ENCODE measurements at places on chromosomes 7 and 10.
A peak's percentile ranks its signal among the peaks of the same experiment; 100 is the strongest.

DNA sequence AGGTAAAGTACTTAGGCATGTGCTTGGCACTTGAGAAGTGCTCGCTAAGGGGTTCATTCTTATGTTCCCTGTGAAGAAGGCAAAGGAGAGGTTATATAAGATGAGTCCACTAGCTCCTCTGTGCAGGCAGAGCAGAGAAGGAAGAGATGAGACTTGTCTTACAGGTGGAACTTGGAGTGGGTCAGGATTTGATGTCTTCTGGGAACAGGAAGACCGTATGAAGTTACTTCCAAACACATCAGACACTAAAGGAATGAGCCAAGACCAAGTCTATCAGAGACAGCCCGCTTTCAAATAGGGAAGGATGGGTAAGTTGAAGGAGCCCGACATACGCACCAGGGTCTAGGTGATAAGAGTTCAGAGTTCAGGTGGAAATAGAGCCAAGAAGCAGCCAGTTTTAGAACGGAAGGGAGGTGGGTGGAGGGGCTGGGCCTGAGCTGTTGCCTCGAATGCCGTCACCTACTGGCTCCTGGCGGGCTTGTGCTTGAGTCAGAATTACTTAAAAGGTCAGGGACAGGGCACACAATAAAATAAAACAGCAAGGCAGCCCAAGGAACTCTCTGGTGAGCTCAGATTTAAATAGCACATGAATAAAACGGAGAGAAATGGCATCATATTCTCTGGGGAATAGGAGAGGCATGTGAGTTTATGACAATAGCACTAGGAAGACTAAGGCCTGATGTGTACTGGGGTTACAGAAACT, 56.1 kb upstream of the GRB10 start:
- DNase-seq = no peak

DNA sequence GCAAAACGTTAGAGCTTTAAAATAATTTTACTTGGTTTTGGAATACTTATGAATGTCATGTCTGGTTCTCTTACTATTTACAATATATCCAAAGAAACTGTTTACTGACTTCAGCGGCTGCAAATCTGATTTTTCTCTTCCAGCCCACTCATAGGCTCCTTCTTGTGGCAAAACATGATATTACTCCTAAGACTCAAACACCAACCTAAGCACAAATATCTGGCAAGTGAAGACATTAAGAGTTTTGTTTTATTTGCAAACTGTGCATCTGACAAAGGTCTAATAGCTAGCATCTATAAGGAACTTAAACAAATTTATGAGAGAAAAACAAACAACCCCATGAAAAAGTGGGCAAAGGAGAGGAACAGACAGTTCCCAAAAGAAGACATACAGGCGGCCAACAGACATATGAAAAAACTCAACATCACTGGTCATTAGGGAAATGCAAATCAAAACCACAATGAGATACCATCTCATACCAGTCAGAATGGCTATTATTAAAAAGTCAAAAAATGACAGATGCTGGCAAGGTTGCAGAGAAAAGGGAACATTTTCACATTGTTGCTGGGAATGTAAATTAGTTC, 20.3 kb upstream of the GJC3 start:
- no peak for DNase-seq

DNA sequence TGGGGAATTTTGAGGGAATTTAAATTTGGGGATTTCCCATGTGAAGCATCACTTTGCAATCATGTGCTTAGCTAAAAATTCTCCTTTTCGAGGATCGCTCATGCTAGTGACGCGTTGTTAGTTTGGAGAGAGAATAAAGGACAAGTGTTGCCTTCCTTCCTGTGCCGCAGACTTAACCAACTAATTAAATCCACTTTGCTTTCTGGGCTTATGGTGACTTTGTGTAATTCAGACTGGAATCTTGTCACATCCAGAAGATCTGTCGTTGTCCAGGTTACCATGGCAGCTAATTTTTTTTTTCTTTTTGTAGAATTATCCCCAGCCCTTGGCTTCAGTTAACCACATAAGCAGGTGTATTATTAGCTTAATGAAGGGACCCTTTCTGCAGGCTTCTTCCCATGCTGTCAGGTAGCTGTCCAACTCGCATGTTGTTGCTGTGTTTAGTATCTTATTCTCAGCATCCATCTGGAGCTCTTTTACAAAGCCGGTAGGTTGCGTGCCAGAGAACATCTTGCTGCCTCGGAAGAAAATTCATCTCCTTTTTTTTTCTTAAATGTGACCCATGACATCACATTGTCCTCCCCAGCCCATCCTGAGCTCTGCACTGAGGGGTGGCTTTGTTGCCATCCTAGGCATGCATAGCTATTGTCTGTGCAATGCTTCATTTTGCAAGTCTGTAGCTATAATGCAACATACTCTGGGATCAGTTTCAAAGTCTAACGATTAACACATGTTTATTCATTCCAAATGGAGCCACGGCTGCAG, 47.2 kb upstream of the NRP1 start:
- no peak for DNase-seq

GRCh38 chr7:936386-937054, 18.0 kb downstream of the ADAP1 start:
- no peak for DNase-seq

DNA sequence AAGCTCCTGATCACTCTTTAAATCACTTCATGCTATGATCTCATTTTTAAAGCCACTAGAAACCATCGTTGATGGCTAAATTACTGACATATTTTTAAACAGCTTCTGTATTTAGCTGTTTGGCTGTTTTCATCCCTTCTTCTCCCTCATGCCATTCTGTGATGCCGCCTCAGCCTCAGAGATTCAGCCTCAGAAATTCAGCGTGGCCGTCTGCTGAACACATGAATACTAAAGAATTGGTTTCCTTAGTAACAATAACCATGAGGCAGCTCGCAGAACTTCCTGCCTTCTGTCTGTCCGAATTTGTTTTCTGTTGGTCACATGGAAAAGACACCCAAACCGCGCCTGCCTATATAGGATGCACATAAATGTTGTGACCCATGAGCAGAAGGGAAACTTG, 31.0 kb upstream of the FZD1 start:
- no peak for DNase-seq

DNA sequence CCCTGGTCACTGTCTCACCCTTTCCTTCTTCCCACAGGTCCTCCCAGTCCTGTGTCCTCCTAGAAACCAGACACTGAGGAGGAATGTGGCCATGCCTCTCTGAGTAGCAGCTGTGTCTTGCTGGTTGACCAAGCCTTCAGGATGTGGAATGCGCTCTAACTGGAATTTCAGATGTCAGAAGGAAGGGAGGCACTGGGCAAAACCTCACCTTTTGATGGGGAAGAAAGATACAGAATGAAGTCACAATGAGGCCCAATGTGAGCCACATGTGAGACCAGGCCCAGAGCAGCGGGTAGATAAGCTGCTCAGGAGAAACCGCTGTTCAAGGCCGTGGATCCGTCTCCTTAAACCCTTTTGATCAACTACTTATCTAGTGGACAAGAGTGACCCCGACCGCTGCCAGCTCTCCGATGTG, 54.8 kb upstream of the ECHDC3 start:
- no peak for DNase-seq

- no peak for DNase-seq
Measured at GRCh38 chr10:72174297-72174662, 41.5 kb upstream of the ANAPC16 start.

DNA sequence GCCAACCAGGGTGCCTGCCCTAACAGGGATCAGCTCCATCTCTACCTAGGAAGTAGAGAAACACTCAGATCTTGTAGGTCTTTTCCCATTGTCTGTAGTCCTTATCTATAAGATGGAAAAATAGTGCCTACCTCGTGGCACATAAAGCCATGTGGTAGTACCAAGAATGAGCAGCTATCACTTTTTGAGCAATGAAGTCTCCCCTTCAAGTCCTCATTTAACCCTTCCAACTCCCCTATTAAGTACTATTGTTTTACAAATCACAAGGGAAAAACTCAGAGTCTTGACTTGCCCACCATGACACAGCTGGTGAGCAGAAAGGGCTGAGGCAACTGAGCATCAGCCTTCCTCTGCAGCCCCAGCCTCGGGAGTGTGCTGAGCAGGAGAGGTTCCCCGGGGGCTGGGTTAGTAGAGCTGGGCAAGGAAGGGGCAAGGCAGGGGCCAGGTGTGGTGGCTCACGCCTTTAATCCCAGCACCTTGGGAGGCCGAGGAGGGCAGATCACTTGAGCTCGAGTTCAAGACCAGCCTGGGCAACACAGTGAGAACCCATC, 3.3 kb downstream of the FRAT2 start:
- no peak for DNase-seq

- DNase-seq = no peak
Measured at GRCh38 chr7:156611014-156612010, 29.3 kb upstream of the RNF32 start.

- DNase-seq = no peak
Measured at GRCh38 chr10:110833234-110833940, 38.3 kb upstream of the PDCD4 start.

- no peak for DNase-seq
Measured at GRCh38 chr7:136403591-136403990, 426.4 kb upstream of the MTPN start.

- DNase-seq = no peak
Measured at GRCh38 chr7:126940723-126941307, 311.9 kb downstream of the GRM8 start.

DNA sequence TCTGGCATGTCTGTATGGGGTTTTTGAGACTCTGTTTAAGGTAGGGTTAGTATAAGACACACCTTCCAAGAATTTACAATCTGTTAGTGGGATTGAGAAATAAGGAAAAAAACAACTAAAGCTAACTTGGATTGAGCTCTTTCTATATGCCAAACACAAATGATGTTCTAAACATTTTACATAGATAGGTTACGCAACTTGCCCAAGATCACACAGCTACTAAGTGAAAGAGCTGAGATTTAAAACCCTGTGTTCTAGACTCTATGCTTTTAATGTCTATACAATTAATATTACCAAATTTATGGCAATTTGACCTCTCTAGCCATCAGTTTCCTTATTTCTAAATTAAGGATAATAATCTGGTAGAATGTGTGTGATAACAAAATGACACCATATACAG, 1056.2 kb downstream of the LRMDA start:
- no peak for DNase-seq

GRCh38 chr10:118798231-118798662, 43.5 kb upstream of the CACUL1 start:
- no peak for DNase-seq

- no peak for DNase-seq
Measured at GRCh38 chr7:148911626-148912025, 27.5 kb upstream of the EZH2 start.

DNA sequence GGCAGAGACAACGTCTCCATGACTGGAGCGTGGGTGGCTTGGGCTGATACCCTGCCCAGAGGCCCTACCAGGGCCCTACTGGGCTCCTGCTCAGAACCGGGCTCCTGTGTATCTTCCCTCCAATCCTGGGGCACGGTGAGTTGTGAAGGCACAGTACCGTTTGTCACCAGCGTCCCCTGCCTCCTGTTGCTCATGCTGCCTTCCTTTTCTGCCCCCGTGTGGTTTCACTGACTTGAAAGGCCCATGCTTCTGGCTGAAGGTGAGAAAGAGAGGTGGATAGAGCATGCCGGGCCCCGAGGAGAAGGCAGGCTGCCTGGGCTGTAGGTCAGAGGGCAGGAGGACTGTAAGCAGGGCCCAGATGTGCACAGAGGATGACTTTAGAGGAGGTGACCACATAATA, 9.1 kb upstream of the DMBT1 start:
- DNase-seq = no peak

GRCh38 chr7:155533120-155533826, 13.1 kb downstream of the CNPY1 start:
- no peak for DNase-seq

- no peak for DNase-seq
Measured at GRCh38 chr10:89921403-89921802, 220.0 kb downstream of the KIF20B start.

- peak; percentile 60 for DNase-seq
Measured at GRCh38 chr7:95527033-95527775, 41.5 kb downstream of the ASB4 start.

DNA sequence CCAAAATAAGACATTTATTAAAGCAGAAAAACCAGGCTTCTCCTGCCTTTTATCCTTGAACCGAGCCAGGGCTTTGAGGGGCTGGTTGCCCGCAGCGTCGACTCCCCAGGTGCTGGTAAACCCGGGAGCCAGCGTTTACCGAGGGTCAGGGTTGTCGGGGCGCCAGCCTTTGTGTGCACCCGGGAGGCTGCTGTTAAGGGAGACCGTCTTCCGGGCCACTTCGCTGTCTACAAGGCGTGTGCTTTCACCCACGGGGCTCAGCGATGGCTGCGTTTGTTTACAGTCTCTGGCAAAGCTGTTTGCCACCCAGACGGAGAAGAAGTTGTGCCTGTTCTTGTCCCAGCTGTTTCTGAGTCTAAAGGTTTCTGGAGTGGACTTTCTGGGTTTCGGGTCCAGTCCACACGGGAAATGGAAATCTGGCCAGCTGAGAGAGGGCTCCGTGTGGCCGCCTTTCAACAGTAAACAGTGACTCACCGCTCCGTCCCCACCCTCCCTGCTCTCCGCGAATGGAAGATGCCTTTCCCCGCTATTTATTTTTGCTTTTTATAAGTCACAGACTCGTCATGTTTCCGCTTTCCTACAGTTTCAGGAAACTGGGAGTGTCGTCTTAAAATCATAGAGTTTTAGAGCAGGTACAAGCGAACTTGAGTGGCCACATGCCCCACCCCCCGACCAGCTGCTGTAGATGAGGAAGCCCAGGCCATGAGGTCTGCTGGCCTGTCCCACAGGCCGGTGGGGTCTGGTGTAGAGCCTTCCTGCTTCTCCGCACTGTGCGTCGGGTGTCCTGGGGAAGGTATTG, 2.2 kb downstream of the MAFK start:
- DNase-seq = no peak

- no peak for DNase-seq
Measured at GRCh38 chr10:11158080-11158479, 140.4 kb downstream of the CELF2 start.

- no peak for DNase-seq
Measured at GRCh38 chr10:30617070-30617469, 12.5 kb downstream of the LYZL2 start.

- DNase-seq = no peak
Measured at GRCh38 chr7:46649876-46650275, 728.8 kb upstream of the IGFBP3 start.

DNA sequence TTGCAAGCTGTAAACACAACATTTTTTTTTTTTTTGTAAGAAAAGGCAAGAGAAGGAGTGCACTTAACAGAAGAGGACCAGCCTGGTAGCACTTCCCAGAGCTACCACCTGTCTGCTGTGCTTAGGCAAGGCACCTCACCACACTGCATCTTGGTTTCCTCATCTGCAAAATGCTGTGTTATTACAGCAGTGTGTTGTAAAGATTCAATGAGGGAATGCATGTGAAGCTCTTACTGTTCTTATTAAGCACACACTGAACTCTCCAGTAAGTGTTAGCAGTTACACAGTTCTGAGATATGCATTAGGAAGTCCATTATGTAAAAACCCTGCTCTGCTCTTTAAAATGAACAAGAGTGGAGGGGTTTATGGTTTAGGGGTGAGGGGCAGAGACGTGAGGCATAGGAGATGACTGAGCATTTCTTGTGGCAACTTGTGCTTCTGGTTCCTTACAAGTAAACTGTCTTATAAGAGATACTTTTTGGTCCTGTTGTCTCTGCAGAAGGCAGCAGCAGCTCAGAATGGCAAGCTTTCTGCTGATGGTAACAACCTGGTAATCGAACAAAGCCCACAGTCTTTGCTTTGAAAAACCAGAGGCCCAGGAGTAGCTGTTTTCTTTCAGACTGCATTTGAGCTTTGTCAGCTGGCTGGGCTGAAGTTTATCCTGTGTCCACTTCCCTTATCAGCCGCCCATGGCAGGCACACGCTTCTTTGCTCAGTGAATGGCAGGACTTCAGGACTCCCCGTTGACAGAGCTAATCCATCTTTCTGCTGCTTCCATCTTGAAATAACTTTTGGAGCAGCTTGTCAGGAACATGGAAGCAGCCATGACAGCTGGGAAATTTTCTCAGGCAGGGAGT, 98.8 kb upstream of the BMPER start:
- DNase-seq = no peak
